ENCODE measurements at places on chromosomes 2 and 18. TPM values are rescaled to one million over a fixed set of nuclear protein-coding genes. Genes with fewer than 3 reads are reported as not detected.

The LYG2 gene
- not detected for total RNA-seq

The CCDC74A gene
- total RNA-seq, result 6.9 TPM

The OSR1 gene
- 50.9 TPM for total RNA-seq

The GLB1L gene
- 16.5 TPM for total RNA-seq

The VWA3B gene
- total RNA-seq, result not detected

The GBX2 gene
- not detected for total RNA-seq

The OSBPL1A gene
- total RNA-seq, result 46.6 TPM

The OR6B2 gene
- not detected for total RNA-seq

The VWC2L gene
- not detected for total RNA-seq

The SLC23A3 gene
- 2.2 TPM for total RNA-seq

All from articular chondrocyte of knee joint (primary cell).